ENCODE measurements at places on chromosomes 2 and 18. TPM values are rescaled to one million over a fixed set of nuclear protein-coding genes. Genes with fewer than 3 reads are reported as not detected.

DNA sequence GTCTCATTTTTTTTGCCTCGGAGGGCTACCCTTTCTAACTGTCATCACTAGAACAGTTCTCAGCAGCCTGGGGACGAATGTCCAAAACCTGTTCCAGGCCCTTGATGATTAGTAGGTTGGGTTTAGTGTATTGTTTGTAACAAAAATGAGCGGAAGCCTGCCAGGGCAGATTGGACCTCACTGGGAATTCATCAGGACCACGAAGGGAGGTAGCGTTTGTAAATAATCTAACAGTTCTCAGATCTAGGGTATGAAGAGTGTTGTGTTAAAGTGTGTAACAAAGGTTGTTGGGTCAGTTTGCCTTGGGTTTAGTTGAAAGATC lies 799 bp downstream of the CEP68 start:
- DNase-seq, result no peak

- no peak for DNase-seq
Observed at GRCh38 chr2:186125156-186125555, 360.9 kb upstream of the ZC3H15 start.

DNA sequence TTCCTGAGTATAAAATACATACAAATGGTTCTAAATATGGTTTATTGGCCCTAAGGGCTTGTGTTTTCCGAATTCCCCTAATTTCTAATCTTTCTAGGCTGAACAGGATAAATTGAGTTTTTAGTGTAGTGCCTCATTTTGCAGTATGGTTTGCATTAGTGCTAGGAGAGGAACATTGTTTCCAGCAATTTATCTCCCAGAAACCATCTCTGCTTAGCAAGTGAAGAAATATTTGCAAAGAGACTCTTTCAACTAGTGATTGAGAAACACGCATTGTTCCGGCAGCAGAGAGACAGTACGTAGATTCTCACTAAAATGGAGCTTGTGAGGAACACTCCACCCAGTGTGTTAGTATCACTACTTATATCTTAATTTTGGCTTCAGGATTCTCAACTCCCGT lies 177.8 kb upstream of the EPAS1 start:
- no peak for DNase-seq

GRCh38 chr2:147017951-147018645 lies 826.7 kb upstream of the ACVR2A start:
- DNase-seq, result no peak

- no peak for DNase-seq
Observed at GRCh38 chr2:158112992-158113391, 11.3 kb downstream of the UPP2 start.

- DNase-seq, result no peak
Observed at GRCh38 chr2:26616706-26617587, 24.2 kb downstream of the CIB4 start.

- no peak for DNase-seq
Observed at GRCh38 chr2:3209258-3209657, 168.4 kb downstream of the EIPR1 start.

GRCh38 chr2:200086911-200087310 lies 131.5 kb downstream of the MAIP1 start:
- no peak for DNase-seq

DNA sequence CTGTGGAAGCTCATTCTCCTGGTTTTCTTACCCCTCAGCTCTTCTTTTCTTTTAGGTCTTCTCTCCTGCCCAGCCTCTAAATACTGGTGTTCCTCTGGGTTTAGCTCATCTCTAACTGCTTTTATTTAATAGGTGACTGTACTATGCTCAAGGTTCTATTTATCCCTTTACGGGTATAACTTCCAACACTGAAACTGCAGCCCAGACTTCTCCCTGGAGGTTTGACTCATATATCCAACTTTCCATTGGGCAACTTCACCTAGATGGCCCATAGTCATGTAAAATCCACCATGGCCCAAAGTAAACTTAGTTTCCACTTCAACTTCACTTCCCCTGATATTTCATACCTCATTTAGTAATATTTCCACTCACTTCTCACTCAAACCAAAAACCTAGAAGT lies 273.1 kb downstream of the PLCL1 start:
- no peak for DNase-seq

GRCh38 chr2:160293391-160294091 lies 93.5 kb upstream of the ITGB6 start:
- peak; percentile 59 for DNase-seq

GRCh38 chr2:239318790-239319661 lies 81.8 kb downstream of the HDAC4 start:
- peak; percentile 67 for DNase-seq

- DNase-seq, result no peak
Observed at GRCh38 chr2:18441583-18441982, 118.9 kb downstream of the RDH14 start.

DNA sequence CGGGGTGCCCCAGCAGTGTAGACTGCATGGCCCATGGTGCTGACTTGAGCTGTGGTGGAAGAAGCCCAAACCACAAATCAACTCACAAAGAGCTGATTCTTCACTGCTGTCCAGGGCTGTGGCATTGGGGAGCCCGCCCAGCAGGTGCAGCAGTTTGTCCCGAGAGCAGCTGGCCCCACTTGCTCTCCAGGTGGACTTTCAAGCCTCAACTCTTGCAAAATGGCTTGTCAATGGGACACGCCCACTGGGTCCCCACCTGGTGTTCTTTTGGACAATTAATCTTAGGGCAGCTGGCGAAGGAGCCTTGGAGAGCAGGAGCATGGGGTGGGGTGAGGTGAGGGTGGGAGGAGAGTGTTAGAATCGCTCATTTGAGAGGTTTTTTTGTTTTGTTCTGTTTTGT lies 117.9 kb downstream of the MYCN start:
- no peak for DNase-seq

- no peak for DNase-seq
Observed at GRCh38 chr2:109230941-109231420, 102.0 kb downstream of the SH3RF3 start.

GRCh38 chr2:167318581-167318980 lies 430.3 kb downstream of the XIRP2 start:
- no peak for DNase-seq

DNA sequence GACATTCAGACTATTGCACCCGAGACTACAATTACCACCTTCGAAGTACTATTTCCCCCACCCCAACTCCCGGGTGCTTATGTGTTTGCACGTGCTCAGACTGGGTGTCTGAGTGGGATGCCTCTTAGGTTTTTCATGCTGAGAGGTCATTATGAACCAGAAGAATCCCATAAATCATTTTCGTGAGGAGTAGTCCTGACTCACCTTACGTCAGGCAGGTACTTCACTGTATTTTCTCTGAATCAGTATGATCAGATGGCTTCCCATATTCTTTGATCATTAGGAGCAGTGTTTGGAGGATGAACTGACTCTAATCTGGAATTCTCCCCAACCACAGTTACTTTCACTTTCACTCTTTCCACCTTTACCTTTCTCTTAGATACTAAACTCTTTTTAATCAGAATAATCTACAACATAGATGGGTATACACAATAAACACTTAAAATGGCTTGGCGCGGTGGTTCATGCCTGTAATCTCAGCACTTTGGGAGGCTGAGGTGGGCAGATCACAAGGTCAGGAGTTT lies 38.4 kb upstream of the STAT4 start:
- DNase-seq, result no peak

- peak; percentile 32 for DNase-seq
Observed at GRCh38 chr18:13726972-13727331, 479 bp downstream of the RNMT start.

GRCh38 chr2:217101972-217102371 lies 242.1 kb upstream of the TNP1 start:
- DNase-seq, result no peak

GRCh38 chr2:233979748-233980147 lies 62.6 kb downstream of the TRPM8 start:
- no peak for DNase-seq

DNA sequence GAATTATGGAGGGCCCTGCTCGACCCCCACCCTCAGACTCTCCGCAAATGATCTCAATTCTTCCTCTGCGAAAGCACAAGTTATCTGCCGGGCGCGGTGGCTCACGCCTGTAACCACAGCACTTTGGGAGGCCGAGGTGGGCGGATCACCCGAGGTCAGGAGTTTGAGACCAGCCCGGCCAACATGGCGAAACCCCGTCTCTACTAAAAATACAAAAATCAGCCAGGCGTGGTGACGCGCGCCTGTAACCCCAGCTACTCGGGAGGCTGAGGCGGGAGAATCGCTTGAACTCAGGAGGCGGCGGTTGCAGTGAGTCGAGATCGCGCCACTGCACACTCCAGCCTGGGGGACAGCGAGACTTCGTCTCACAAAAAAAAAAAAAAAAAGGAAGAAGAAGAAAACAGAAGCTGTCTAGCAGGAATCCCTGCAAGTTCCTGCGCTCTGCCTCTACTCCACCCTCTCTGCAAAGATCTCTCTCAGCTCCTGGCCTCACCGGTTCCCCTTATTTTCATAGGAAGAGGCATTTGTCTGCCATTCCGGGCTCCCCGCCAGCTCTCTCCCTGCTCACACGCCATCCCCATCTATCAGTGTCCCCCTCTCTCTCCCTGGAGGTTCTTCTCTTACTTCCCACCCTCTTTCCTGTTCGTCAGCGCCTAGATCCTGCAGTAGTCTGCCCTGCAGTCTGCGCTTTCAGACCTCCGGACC lies 13.5 kb upstream of the COLEC12 start:
- no peak for DNase-seq

DNA sequence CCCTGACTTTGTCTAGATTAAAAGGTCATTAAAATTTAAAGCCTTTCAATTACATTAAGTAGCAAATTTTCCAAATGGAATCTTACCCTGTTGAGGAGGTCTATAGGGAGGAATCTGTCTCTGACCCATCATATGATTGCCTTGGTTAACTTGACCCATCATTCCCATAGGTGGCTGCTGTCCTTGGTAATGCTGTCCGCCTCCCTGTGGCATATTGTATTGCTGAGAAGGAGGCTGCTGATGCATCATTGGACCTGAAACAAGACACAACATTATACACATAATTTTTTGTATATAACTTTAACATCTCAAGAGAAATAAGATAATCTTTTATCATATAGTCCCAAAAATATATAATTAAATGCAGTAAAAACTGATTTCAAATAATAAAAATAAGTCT lies 51.2 kb downstream of the SS18 start:
- no peak for DNase-seq

DNA sequence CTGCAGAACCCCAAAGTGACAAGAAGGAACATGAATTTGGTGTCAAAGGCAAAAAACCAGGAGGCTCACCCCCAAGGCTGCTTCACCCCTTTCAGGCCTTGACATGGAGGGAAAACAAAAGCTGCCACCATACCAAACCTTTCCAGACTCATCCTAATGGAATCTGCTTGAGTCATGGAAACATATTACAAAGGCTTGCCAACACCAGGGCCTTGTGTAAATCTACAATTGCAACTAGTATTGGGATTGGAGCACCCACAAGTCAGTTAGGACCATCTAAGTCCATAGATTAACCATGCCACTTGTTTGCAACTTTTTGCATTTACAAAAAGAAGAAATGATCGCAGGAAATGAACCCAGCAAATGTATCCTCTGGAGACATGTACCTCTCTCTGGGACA lies 297.6 kb downstream of the CDCA7 start:
- peak; percentile 94 for DNase-seq

GRCh38 chr2:73925033-73925704 lies 1.5 kb upstream of the DGUOK start:
- DNase-seq, result no peak

- DNase-seq, result no peak
Observed at GRCh38 chr2:13000664-13001363, 284.1 kb downstream of the TRIB2 start.

DNA sequence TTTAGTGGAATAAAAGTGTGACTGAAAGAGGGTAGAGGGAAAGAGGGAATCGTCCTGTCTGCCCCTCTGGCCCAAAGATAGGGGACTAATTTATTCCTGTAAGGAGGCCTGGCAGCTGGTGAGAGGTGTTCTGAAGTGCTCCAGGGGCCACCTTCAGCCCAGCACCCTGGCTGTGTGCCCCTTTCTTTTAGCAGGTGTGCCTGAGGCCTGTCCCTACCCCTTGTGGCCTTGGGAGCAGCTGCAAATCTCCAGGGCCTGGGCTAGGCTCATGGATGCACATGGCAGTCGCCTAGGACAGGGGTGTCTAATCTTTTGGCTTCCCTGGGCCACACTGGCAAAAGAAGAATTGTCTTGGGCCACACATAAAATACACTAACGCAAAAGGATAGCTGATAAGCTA lies 37.3 kb downstream of the FHOD3 start:
- DNase-seq, result no peak

DNA sequence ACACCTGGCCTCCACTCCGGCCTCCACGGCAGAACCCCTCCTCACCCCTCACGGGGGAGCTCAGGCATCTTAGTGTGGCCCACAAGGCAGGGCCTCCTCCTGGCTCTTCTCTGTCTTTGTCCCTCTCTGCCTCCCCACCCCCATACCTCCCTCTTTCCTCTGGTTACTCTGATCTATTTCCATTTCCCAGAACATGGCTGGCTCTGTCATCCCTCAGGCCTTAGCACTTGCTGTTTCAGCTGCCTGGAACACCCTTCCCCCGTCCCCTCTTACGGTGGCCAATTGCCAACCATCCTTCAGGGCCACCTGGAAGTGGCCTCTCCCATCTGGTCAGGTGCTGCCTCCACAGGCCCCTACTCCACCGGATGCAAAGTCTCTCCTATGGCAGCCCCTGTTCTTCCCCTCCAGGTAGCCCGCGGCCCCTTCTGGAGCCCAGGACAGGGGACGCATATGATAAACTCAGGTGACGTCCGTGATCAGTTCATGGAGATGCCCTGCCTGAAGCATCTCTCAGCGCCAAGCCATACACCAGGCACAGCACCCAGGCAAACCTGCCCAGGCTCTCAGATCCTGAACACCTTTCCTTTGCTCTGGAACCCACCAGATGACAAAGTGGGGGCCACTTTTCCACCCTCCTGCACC lies 3.6 kb upstream of the ECEL1 start:
- DNase-seq, result no peak

- DNase-seq, result peak; percentile 24
Observed at GRCh38 chr2:237744613-237745249, 53.8 kb upstream of the RBM44 start.

Gene COL5A2
- total RNA-seq, result 45.5 TPM

Gene SCN9A
- total RNA-seq, result 1.0 TPM

Gene AQP12A
- not detected for total RNA-seq

Gene CD8A
- total RNA-seq, result not detected

Gene CDH19
- not detected for total RNA-seq

Gene FBXO48
- total RNA-seq, result 0.17 TPM

Gene FAP
- 0.15 TPM for total RNA-seq

Gene GALNT3
- total RNA-seq, result 60.3 TPM

Gene KCNJ13
- total RNA-seq, result 0.20 TPM

Gene CD8B2
- not detected for total RNA-seq

Gene PRKD3
- total RNA-seq, result 68.6 TPM

Gene ORC4
- total RNA-seq, result 118 TPM

Gene GPAT2
- 2.0 TPM for total RNA-seq

Gene PXDN
- total RNA-seq, result 243 TPM

Data from renal cortical epithelial cell (primary cell).